ENCODE measurements at places on chromosomes 7 and 10.
A peak's percentile ranks its signal among the peaks of the same experiment; 100 is the strongest.

- peak; percentile 75 for DNase-seq
Observed at GRCh38 chr7:74043523-74043951, 15.6 kb downstream of the ELN start.

GRCh38 chr10:69073026-69073425, 14.9 kb upstream of the SRGN start:
- no peak for DNase-seq

DNA sequence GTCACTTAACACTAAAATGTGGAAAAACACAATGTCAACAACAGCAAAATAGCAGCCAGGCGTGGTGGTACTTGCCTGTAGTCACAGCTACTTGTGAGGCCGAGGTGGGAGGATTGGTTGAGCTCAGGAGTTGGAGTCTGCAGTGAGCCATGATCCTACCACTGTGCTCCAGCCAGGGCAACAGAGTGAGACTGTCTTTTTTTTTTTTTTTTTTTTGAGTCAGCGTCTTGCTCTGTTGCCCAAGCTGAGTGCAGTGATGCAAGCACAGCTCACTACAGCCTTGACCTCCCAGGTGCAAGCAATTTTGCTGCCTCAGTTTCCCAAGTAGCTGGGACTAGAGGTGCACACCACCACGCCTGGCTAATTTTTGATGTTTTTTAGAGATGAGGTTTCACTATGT, 6.1 kb downstream of the KCTD7 start:
- no peak for DNase-seq

DNA sequence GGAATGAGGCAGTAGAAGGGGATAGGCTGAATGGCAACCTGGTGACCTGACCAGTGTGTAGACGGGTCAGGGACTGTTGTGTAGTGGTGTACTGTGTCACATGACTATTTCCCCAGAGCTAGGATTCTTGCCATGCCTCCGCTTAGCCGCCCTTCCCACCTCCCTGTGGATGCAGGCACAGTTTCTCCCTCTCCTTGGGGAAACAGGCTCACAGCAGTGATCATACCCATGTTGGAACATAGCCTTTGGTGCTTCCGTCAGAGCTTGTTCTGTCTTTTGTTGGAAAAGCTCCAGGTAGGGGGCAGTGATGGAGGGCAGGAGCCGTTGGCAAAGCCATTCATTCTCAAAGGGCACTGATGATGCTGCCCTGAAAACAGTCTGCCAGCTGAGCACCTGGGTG, 44.3 kb downstream of the OGDH start:
- DNase-seq: no peak

GRCh38 chr7:105655067-105655466, 73.8 kb upstream of the EFCAB10 start:
- peak; percentile 53 for DNase-seq

- DNase-seq: peak; percentile 45
Observed at GRCh38 chr7:22629056-22629455, 97.9 kb upstream of the IL6 start.

GRCh38 chr10:47081264-47081663, 170.0 kb downstream of the PTPN20 start:
- no peak for DNase-seq
